ENCODE measurements at places on chromosomes 2 and 18. TPM values are rescaled to one million over a fixed set of nuclear protein-coding genes. Genes with fewer than 3 reads are reported as not detected.
A peak's percentile ranks its signal among the peaks of the same experiment; 100 is the strongest.

- no peak for DNase-seq
These were observed 296.6 kb upstream of the NETO1 start for GRCh38 chr18:73164430-73164829.

- DNase-seq, result no peak
These were observed 460.5 kb downstream of the ERBB4 start for GRCh38 chr2:212078103-212078502.

GRCh38 chr18:58863539-58864145 lies 1.0 kb upstream of the ZNF532 start:
- DNase-seq, result peak; percentile 41

- DNase-seq, result peak; percentile 67
These were observed 80.2 kb downstream of the NDUFA10 start for GRCh38 chr2:239944694-239945551.

- DNase-seq, result no peak
These were observed 229.2 kb downstream of the SEPTIN10 start for GRCh38 chr2:109384308-109385271.

GRCh38 chr2:237485304-237485703 lies 1.7 kb upstream of the MLPH start:
- no peak for DNase-seq

DNA sequence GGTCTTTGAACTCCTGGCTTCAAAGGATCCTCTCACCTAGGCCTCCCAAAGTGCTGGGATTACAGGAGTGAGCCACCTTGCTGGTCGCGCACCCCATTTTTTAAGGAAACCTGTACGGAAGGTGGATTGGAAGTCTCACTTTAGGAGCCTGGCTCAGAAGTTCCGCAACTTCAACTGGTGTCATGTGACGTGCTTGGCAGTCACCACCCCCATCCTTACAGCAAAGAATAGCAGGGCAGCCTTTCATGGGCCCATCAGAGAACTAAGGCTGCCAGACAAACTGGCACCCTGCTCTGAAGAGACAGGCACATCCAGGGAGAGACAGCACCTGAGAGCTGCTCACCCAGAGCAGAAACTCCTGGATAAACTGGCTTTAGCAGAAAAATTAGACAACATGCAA lies 3.3 kb upstream of the SLC66A2 start:
- DNase-seq, result no peak

DNA sequence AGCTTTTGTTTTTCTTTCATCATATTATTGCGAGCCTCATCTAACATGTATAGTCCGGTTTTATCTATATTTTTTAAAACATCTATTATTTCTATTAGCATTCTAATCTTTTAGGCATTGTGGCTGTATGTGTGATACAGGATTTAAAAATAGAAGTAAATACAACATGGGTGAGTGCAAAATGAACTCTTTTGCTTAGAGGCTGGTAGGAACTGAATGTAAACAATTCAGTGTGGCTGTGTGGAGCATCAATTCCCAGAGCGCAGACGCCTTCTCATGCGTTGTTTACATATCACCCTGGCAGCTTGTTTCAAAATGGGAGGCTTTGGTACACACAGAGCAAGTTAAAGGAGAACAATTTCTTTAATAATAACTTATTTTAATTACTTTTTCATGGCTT lies 836 bp downstream of the DTNA start:
- DNase-seq, result peak; percentile 84

- DNase-seq, result no peak
These were observed 14.0 kb downstream of the STRADB start for GRCh38 chr2:201465524-201465971.

- no peak for DNase-seq
These were observed 181.6 kb downstream of the NYAP2 start for GRCh38 chr2:225581135-225581534.

DNA sequence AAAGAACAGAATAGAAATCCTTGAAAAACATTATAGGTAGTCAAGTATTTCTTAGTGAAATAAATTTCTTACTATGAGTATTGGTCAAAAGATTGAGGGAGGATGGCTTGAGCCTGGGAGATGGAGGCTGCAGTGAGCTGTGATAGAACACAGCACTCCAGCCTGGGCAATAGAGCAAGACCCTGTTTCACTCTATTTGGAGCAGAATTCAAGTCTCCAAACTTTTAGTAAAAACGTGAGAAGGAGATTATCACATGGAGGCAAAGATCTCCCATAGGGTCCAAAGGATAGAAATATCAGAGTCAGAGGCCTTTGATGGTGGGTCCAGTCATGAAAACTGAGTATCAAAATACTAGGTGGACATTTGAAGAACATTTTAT lies 2.4 kb upstream of the MYL12A start:
- DNase-seq, result no peak

GRCh38 chr2:120222186-120223033 lies 790 bp downstream of the TMEM185B start:
- no peak for DNase-seq

DNA sequence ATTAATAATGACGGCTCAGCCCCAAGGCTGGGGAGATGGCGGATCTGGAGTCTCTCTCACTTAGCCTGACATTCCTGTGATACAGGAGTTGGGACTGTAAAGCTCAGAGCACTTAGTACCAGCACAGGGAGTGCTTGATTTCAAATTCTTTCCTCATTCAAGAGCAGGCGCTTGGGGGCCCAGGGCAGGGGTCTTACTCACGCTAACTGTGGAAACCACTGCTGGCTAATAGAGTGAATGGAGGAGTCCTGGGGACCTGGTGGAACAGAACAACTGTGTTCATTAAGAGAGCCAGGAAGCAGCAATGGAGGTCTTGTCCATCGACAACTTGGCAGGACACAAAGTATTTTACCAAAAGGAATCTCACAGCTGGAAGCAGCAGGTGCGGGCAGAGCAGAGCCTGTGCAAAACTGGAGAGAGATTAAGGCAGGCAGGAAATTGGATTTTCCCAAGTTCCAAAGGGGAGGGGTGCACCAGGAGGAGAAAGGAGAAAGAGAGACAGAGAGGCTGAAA lies 358.9 kb downstream of the TNS1 start:
- peak; percentile 68 for DNase-seq

DNA sequence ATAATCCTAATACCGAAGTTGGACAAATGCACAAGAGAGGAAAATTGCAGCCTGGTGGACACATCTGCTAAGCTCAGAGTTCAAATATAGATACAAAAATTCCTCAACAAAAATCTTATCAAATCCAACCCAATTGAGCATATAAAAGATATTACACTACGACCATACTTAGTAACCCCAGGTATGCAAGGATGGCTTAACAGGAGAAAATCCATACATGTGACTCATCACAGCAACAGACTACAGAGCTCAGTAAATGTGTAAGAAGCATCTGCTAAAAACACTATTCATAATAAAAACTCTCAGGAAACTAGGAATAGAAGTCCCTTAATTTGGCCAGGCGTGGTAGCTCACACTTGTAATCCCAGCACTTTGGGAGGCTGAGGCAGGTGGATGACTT lies 28.3 kb downstream of the HS6ST1 start:
- no peak for DNase-seq

GRCh38 chr2:43038696-43039094 lies 187.7 kb downstream of the ZFP36L2 start:
- DNase-seq, result peak; percentile 59

DNA sequence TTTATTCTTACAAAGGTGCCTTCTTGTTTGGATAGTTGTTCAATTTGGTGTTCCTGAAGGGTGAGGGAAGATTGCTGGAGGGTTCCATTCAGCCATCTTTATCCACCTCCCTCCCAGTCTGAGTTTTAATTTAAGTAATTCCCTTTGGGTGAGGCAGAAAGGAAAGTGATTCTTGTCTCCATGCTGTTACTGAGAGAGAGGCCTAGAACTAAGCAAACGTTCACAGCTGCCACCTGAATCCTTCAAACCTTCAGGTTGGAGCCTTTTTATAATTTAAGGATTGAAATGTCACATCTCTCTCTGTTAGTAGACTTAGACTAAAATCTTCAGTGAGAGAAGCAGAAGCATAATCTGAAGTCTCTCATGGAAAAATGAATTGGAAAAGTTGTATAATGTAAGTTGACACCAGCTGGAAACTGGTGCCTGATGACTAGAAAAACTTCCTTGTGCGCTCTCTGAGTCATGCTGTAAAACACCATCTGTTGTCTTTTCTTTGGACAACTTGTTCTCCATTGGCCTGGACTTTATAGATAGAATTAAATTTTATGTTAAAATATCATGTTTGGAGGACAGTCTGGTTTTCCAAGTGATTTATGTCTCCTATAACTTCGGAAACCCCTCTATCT lies 14.6 kb downstream of the STRADB start:
- peak; percentile 38 for DNase-seq

DNA sequence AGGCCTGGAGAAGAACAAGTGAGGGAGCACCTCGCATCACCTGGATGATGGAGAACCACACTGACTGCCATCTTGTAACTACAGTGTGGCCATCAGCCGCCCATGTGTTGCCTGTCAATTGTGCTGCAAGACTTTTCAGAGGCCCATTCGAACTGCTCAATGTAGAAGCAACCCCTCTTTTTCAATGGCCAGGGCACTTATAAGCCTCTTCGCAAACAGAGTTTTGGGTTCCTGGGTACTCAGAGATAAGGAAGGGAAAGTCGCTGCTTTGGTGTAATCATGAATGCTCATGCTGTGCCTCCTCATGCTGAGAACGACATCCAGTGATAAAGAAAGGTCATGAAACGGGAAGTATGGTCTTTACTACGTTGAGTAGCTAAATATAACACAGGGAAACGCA lies 143.9 kb upstream of the SLC39A10 start:
- no peak for DNase-seq

DNA sequence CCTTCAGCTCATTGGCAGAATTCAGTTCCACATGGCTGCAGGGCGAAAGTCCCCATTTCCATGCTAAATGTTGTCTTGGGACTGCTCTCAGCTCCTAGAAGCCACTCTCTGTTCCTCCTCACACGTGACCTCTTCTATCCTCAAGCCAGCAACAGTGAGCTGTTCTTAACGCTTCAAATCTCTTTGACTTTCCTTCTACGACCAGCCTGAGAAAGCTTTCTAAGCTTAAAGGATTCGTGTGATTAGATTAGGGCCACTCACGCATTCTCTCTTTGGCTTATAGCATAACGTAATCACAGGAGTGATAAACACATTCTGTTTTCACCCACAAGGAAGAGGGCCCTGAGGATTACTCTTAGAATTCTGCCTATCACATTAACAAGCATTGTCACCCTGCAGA lies 29.8 kb upstream of the LAMA1 start:
- no peak for DNase-seq

DNA sequence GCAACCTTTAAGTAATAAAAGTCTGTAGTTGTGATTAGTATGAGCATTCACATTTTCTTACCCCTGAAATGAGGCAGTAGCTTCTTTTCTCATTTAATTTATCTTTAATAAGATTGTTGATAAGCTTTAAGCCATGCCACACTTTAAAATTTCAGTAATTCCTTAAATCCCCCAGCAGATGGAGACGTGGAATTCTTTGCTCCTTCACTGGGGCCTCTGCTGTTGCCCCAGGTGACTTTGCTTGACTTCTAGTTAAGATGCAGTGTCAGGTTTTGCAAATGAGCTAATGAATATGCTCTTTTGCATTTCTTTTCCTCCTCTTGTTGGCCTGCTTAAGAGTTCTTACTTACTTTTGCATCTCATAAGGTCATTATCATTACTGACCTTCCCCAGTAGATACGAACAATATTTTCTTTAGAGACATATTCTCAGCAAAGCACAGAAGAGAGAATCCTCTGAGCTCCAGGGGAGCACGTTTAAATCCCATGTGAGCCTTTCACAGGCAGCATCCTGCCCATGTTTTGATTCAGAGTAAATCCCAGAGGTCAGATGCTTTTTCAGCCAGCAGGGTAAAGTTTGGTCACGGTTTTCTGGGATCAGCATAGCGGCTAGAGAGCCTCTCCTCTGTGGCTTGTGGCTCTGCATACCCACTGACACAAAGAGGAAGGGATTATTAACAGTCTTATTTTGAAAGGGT lies 222.9 kb downstream of the PTPRM start:
- no peak for DNase-seq

DNA sequence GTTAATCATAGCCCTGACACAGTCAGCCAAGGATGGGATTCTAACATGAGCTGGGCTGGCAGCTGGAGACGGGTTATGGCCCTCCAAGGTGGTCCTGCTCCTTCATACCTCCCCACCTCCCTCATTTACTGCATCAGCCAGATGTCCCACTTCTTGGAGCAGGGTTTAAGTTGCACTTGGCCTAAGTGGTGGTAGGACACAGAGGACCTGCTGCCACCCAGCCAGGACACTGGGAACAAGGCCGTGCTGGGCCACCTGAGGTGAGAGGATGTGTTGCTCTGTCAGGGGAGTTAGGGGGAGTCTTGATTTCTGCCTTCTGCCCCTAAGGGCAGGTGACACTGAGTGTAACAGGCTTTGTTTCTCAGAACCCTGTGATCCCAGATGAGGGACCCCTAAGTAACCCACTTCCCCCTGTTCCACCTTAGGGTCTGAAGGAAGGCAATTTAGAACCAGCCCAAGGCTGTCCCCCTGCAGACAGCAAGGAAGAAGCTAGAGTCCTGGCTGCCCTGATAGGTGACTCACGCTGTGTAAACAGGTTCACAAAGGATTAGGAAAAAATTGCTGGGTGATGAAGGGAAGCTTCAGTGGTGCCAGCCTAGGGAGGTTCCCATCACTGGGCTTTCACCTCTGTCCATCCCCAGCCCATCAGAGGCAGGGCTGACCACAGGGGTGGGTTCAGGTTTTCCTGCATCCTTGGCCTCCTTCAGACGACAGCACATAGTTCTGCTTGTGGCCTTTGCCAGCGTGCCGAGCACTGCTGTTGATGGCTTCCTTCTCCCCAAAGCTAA lies 114.3 kb upstream of the MCFD2 start:
- no peak for DNase-seq

GRCh38 chr18:45891806-45892205 lies 66.3 kb downstream of the SIGLEC15 start:
- DNase-seq, result no peak

The DSG1 gene
- not detected for polyA plus RNA-seq

The GKN2 gene
- not detected for polyA plus RNA-seq

The MATN3 gene
- 2.3 TPM for polyA plus RNA-seq

The PLEK gene
- 2.8 TPM for polyA plus RNA-seq

The SCYGR4 gene
- not detected for polyA plus RNA-seq

The STARD6 gene
- polyA plus RNA-seq, result not detected

The TUBA3E gene
- not detected for polyA plus RNA-seq

The PDK1 gene
- 4.6 TPM for polyA plus RNA-seq

The UGT1A10 gene
- polyA plus RNA-seq, result 6.6 TPM

The MC2R gene
- polyA plus RNA-seq, result not detected

Data from kidney (tissue), 22 donors.